ENCODE measurements at places on chromosomes 3 and 15.

DNA sequence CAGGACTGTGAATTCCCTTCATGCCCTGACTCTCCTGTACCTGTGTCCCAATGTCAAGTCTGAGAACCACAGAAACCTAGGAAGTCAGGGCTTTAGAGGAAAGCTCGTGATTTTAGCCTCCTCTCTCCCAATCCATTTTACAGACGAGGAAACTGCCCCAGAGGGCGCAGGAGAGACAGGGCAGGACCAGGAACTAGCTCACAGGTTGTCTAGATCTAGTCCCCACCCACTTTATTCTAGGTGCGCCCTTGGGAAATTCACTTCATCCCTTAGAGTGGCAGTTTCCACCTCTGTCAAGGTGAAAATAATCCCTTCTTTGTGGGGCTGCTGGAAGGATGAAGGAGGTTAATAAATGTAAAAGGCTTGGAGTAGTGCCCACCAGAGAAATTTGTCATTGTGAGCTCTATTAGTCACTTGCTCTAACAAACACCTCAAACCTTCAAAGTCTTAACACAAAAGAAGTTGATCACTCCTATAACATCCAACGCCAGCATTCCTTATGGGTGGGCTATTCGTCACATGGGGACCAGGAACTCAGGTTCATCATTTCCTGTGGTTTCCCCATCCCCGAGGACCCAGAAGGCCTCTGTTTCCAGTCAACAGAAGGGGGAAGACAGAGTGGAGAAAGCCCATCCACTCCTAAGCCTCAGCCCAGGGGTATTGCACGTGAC lies 282.3 kb downstream of the XXYLT1 start:
- no peak for DNase-seq

- DNase-seq: no peak
Measured at GRCh38 chr15:67109141-67110034, 44.0 kb downstream of the SMAD3 start.

GRCh38 chr15:78225783-78226541 lies 8.4 kb downstream of the ACSBG1 start:
- no peak for DNase-seq

DNA sequence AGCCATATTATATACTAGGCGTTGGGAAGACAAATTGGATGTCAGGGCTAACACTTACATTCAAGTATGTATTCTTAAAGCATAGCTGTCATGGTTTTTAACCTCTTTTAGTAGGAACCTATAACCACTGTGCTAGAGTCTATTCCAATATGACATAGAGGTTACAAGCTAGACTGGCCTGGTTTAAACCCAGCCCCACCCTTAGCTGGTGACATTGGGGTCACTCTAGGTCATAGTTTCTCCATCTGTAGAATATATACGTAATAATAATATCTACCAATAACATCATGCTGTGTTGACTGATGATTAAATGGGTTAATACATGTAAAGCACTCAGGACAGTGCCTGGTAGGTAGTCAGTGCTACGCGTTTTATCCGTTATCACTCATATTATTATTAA lies 16.7 kb downstream of the NRROS start:
- DNase-seq: no peak

- DNase-seq: no peak
Measured at GRCh38 chr15:80343554-80343992, 60.6 kb upstream of the ARNT2 start.
